ENCODE measurements at places on chromosomes 6 and 20.

- DNase-seq, result peak; percentile 76
These were observed 174.7 kb downstream of the OTOR start for GRCh38 chr20:16922834-16923233.

GRCh38 chr20:50515471-50516106 lies 5.4 kb downstream of the PTPN1 start:
- no peak for DNase-seq

DNA sequence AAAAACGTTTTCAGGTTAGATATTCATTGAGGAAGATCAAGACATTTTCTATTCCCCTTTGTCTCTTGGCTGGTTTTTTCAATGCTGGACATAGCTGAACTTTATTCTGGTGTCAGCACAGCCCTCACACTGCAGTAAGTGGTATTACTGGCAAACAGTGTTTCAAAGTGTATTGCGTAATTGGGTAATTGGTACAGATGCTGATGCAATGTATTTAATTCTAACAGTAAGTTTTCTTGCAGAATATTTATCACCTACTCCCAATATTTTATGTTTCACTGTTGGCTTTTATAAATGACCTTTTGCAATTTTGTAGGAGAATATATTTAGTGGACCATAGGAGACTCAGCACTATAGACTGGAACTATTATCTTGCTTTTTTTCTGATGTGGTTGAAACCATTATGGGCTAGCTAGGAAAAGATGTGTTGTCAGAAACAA lies 287.6 kb upstream of the SOX4 start:
- peak; percentile 33 for DNase-seq

- DNase-seq, result no peak
These were observed 384.8 kb upstream of the SOX4 start for GRCh38 chr6:21208796-21209186.

GRCh38 chr20:36975099-36975818 lies 23.8 kb upstream of the SAMHD1 start:
- DNase-seq, result no peak

DNA sequence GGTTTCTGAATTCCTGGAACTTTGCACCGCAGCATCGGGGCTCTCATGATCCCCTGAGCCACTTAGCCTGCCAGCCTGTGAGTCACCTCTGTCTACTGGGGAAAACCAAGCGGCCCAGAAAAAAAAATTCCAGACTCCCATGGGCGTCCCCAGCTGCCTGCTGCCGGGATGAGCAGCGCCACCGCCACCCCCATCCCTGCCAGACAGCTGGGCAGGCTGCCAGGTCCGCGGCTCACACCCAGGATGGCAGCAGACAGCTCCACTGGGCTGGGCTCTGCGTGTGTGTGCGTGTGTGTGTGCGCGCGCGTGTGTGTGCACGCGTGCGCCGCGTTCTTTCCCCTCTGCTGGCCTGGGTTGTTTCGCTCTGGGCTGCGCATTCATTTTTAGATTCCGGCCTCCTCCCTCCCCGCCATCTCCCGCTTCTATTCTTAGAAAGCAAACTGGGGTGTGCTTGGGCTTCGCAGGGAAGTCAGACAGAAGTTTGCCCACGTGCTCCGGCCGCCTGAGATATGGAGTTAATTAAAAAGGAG lies 38.9 kb upstream of the PMEPA1 start:
- DNase-seq, result peak; percentile 86

DNA sequence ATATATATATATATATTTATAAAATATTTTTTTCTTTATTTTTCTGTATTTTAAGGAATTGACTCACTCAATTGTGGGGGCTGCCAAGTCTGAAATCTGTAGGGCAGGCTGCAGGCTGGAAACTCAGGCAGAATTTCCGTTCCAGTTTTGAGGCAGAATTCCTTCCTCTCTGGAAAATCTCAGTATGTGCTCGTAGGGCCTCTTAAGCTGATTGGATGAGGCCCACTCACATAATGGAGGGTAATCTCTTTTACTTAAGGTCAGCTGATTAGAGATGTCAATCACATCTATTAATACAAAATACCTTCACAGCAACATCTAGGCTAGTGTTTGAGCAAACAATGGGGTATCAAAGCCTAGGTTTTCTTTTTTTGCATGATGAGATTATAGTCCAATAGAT lies 244.7 kb upstream of the RNF24 start:
- DNase-seq, result no peak

DNA sequence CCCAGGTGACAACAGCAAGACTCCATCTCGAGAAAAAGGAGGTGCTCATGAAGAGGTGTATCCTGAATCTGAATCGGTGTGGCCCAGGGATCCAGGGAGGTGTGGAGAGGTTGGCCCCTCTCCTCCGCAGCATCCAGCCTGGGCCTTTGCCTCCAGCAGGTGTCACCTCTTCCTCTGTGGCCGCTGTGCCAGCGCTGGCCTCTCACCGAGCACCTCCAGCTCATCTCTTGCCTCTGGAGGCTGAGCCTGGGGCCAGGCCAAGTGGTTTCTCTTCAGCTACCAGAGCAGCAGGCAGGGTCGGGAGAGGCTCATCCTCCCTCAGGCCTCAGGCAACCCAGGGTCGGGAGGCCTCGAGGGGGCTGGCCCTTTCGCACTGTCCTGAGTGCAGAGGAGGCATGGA lies 1.2 kb upstream of the COL20A1 start:
- no peak for DNase-seq

GRCh38 chr6:109447878-109448555 lies 7.5 kb downstream of the SMPD2 start:
- no peak for DNase-seq

GRCh38 chr20:52231230-52231746 lies 39.7 kb upstream of the ZFP64 start:
- no peak for DNase-seq

DNA sequence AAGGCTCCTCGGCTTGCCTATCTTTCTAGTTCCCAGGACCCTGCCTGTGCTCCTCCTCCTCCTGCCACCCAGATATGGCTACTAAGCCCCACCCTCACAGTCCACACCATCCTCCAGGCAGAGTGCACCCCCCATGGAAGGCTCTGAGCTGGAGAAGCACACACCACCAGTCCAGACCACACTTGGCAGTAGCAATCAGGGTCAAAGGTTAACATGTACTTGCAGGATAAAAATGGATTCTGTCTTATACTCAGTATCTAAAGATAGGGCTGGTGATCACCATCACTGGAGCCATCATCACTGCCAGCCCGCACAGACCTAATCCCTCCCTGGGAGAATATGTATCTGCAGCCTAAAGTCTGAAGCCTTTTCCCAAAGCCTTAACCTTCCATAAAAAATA lies 83.4 kb downstream of the PRKN start:
- DNase-seq, result no peak

DNA sequence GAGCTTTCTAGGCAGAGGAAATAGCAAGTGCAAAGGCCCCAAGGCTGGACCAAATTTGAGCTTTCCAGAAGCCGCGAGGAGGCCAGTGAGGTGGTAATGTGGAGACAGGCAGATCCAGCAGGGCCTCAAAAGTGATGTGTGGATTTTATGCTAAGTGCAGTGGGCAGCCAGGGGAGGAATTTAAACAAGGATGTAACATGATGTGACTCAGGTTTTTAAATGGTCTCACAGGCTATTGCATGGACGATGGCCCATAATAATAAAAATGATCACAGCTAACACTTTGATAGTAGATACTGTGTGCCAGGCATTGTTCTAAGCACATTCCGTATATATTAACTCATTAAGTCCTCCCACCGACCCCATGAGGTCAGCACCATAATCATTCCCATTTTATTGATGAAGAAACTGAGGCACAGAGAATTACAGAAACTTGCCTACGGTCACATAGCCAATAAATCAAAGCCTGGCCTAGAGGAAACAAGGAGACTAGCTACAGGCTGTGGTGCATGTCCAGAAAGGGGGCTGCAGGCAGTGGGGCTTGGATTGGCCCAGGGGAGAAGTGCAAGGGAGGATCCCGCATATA lies 18.0 kb upstream of the PREX1 start:
- DNase-seq, result peak; percentile 42

DNA sequence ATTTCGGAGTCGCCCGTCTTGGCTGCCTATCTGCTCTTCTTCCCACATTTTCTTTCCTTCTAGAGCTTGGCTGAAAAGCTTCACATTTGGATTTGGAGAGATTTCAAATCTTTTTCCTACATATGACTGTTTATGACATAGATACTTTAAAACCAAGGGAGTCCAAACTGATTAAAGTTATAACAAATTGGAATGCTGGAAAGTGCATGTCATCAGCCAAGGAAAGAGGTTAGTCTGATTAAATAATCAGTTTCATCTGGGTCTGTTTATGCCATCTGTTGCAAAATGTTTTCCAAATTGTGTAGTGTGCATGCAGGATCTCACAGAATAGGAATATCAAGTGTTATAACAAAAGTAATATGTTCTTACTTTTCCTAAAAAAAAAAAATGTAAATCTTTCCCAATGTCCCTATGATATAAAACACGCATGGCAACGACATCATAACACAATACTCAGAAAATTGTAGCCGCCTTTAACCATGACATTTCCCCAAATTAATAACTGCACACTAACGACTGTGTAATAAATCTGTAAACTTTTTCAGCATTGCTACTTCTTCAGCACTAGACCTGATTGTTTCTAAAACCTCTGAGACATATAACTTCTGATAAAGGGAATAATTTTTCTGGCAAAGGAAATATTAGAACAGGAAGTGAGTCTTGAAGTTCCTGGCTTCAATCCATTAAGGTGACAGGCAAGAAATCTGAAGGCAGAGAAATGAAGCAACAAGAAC lies 230.2 kb upstream of the FOXQ1 start:
- peak; percentile 36 for DNase-seq

- no peak for DNase-seq
These were observed 37.6 kb upstream of the CCN6 start for GRCh38 chr6:112016320-112016719.

GRCh38 chr20:32343439-32343838 lies 14.7 kb upstream of the ASXL1 start:
- DNase-seq, result peak; percentile 85

GRCh38 chr6:124443541-124443940 lies 518.7 kb upstream of the RNF217 start:
- no peak for DNase-seq

DNA sequence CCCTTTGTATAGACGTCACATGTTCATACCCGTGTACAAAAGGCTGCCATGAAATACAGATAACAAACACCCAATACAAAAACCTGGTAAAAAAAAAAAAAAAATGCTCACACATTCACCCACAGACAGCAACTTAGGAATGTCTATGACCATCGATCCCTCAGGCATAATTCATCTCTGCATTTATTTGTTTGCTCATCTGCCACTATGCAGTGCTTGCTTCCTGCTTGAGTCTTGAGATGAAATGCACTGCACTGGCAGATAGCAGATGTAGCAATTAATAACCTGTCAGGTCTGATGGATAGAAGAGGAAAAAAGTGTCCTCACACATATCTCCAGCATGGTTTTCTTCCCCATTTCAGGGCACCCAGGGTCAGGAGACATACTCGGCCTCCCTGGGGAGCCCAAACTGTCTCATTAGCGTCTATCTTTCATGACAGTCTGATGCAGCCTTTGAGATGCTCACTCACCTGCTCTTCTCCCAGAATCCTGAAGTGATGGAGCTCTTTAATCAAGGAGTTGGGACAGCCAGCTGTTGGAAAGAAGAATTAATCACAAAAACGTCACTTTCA lies 295.1 kb upstream of the AGPAT4 start:
- no peak for DNase-seq

- DNase-seq, result no peak
These were observed 397.9 kb upstream of the SPTLC3 start for GRCh38 chr20:12610871-12611270.

GRCh38 chr20:37406010-37406998 lies 60.4 kb downstream of the SRC start:
- DNase-seq, result peak; percentile 65

- no peak for DNase-seq
These were observed 99.8 kb downstream of the NRSN1 start for GRCh38 chr6:24225838-24226237.

GRCh38 chr6:151616091-151616513 lies 122.3 kb downstream of the CCDC170 start:
- DNase-seq, result no peak

DNA sequence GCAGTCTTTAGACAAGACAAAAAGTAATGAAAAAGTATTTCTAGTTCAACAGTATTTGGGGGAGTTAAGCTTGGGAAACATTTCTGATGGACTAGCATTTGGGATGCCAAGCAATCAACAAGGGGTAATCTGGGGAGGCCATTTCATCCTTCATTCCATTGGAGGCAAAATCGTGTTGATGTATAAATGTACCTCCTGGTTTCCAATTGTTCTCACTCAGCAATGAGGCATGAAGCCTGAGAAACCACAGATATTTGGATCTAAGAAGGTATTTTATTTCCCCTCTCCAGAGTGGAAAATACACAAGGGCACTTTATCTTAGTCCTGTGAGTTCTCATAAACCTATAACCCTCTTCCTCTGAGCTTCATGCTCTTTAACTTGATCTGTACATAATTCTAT lies 68.2 kb downstream of the TBX18 start:
- DNase-seq, result no peak

- DNase-seq, result no peak
These were observed 26.8 kb upstream of the MRGBP start for GRCh38 chr20:62769346-62770071.

DNA sequence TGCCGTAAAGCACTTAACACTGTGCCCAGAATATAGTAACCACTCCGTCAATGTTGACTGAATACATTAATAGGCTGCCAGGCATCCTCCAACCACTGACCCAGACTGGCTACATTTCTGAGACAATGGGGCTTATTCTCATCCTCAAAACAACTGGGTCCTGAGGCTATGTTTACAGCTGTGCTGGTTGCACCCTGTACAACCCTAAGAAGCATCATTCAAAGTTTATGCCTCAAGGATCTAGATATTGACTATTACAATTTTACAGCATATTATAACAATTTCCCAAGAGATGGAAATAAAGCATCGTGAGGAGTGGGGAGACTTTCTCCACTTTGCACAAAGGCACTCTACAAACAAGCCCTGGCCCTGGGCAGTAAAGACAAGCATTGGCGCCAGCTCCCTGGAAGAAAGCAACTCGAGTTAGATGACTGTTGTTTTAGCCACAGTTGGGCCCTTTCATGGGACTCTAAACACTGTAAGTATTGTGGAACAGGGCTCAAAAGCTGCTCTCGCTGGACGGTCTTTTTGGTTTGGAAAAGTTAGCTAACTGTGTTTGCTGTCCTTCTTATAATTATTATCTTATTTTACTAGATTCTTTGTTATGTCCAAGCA lies 30.2 kb downstream of the MYLIP start:
- no peak for DNase-seq

GRCh38 chr6:105458551-105458950 lies 55.7 kb upstream of the PREP start:
- DNase-seq, result no peak

DNA sequence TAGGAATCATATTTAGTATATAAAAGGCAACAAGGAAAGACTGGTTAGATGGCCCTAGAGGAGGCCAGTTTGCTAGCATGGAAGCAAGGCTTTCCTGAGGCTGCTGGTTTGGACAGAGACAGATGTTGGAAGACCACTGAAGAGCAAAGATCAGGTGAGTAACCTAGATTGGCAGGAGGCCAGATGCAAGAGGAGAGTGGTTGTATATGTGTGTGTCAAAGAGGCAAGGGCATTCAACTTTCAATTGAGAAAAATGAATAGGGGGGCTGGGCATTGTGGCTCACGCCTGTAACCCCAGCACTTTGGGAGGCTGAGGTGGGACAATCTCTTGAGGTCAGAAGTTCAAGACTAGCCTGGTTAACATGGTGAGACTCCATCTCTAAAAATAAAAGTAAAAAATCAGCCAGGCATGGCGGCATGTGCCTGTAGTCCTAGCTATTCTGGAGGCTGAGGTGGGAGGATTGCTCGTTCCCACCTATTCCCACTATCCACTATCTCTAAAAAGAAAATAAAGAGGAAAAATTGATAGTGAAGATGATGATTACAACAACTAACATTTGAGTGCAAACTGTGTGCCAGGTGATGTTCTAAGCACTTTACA lies 79.8 kb downstream of the PRDM1 start:
- peak; percentile 32 for DNase-seq

- no peak for DNase-seq
These were observed 352.5 kb downstream of the CDH26 start for GRCh38 chr20:60310560-60311349.

Measured in EL (cell line).